ENCODE measurements at places on chromosomes 7 and 10. TPM values are rescaled to one million over a fixed set of nuclear protein-coding genes. Genes with fewer than 3 reads are reported as not detected.

DNA sequence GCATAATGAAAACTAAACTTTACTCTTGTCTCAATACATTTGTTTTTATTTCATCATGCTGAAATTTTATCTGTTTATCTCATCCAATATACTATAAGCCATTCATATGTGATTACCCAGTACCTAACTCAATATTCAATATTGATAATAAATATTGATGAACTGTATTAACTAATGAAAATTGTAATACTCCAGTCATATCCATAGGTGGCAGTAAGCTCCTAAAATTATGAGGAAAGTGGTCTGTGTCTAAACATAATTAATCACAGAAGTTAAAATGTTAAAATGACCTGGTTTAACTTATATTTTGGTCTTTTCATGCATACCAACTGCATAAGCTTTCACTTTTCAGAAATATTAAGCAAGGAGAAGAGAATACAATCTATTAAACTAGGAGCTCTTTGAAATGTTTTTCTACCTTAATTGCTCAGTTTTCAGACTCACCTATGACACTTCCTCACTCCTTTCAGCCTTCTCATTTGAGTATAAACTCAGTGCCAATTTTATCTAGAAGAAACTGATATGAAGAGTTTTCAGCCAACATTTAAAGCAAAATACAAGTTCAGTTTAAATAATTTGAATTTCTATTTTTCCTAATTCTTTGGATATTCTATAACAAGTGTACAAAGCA is 30.5 kb upstream of the VWDE start:
- DNase-seq: no peak

GRCh38 chr10:70753026-70753663 is 32.0 kb downstream of the TBATA start:
- no peak for DNase-seq

The ADIRF gene
- total RNA-seq: not detected

- peak; percentile 77 for DNase-seq
Observed at GRCh38 chr7:102286237-102287110, at the start of gene SH2B2. Gene SH2B2, plus strand, starts transcription at chr7:102286868. Its CDS starts 13,683 bp downstream, at chr7:102300551.

DNA sequence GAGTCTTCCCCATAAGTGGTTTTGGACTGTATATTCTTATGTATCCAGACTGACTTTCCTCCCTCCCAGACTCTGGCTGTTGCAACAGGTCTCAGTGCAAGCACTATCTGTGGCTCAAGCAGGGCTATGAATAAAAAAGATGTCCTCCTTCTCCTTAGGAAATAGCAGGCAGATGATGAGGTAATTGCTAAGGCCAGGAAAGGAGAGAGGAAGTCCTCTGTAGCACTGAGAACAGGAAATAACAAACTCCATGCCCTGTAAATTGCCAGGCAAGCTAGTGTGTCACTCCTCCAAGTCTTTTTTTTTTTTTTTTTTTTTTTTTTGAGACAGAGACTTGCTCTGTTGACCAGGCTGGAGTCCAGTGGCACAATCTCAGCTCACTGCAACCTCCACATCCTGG is 900.1 kb downstream of the TYW1 start:
- DNase-seq: no peak

GRCh38 chr10:29089091-29089490 is 199.8 kb upstream of the LYZL1 start:
- DNase-seq: no peak

GRCh38 chr10:66555061-66555460 is 370.8 kb upstream of the LRRTM3 start:
- no peak for DNase-seq

Measured in cardiac muscle cell (in vitro differentiated cells and primary cell).